AG04449 (cell line): ENCODE measurements at places on chromosomes 3 and 15.

- DNase-seq = no peak
These were observed 46.7 kb upstream of the OXTR start for GRCh38 chr3:8816106-8816505.

GRCh38 chr3:85482213-85482490 lies 523.4 kb downstream of the CADM2 start:
- no peak for DNase-seq

- DNase-seq = no peak
These were observed 19.5 kb downstream of the SIAH2 start for GRCh38 chr3:150743508-150743907.

- DNase-seq = no peak
These were observed 22.5 kb downstream of the SLC6A6 start for GRCh38 chr3:14424711-14425580.

DNA sequence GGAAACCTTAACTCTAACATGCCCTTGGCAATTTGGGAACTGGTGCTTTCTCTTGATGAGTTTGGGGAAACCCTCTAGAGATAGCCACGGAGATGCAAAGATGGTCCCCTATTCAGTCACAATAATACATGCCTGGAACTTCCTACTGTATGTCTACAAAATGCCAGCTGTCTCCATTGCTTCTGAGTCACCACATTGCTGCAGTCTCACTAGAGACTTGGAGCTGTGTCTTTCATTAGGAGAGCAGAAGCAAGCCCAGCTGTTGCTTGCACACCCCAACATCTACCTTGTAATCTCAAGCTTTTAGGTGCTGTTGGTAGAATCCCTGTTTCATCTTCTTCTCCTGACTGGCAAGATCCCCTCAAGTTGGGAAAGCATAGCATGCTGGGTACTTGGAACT lies 261.0 kb downstream of the ADAMTSL3 start:
- no peak for DNase-seq

- no peak for DNase-seq
These were observed 96.2 kb downstream of the CLSTN2 start for GRCh38 chr3:140031170-140031569.

DNA sequence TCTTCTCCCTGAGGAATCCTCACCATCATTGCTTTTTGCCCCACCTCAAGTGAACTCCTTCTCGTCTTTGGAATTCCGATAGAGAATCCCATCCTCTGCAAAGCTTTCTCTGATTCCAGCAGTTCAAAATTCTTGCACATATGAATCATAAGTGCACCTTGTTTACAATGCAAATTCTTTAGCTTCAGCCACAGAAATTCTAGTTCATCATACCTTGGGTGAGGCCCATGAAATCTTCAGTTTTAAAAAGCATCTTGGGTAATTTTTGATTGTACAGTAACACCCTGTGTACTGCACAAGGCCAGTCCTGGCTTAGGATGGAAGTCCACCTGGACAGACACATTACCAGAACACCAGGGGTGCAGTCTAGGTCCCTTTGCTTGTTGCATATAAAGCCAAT lies 30.8 kb downstream of the MDFIC2 start:
- no peak for DNase-seq

GRCh38 chr3:53114011-53114400 lies 16.2 kb downstream of the RFT1 start:
- no peak for DNase-seq

DNA sequence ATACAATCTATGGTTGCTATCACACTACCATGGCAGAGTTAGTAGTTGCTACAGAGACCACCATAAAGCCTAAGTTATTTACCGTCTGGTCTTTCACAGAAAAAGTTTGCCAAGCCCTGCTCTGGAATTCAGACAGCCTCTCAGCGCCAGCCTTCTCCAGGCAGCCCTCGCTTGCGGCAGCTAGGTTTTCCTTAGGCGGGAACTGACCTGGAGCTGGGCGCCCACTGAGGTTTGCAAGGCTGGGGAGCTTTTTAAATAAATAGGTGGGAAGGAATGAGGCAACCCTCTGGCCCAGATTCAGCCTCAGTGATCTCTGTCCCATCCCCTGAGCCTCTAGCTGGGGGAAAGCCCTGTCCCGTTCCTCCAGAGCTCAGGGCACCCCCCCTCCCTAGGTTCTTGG lies 1.2 kb downstream of the CTSH start:
- no peak for DNase-seq

GRCh38 chr15:85545752-85546151 lies 165.3 kb downstream of the AKAP13 start:
- no peak for DNase-seq

- DNase-seq = no peak
These were observed 325.1 kb downstream of the CACNA2D3 start for GRCh38 chr3:54447427-54447826.

GRCh38 chr15:48861813-48862431 lies 16.0 kb upstream of the EID1 start:
- peak; percentile 44 for DNase-seq
